Kidney (tissue), 22 donors: ENCODE measurements at places on chromosomes 11 and 22. TPM values are rescaled to one million over a fixed set of nuclear protein-coding genes. Genes with fewer than 3 reads are reported as not detected.
A peak's percentile ranks its signal among the peaks of the same experiment; 100 is the strongest.

The C11orf52 gene
- total RNA-seq: 27.8 TPM

DNA sequence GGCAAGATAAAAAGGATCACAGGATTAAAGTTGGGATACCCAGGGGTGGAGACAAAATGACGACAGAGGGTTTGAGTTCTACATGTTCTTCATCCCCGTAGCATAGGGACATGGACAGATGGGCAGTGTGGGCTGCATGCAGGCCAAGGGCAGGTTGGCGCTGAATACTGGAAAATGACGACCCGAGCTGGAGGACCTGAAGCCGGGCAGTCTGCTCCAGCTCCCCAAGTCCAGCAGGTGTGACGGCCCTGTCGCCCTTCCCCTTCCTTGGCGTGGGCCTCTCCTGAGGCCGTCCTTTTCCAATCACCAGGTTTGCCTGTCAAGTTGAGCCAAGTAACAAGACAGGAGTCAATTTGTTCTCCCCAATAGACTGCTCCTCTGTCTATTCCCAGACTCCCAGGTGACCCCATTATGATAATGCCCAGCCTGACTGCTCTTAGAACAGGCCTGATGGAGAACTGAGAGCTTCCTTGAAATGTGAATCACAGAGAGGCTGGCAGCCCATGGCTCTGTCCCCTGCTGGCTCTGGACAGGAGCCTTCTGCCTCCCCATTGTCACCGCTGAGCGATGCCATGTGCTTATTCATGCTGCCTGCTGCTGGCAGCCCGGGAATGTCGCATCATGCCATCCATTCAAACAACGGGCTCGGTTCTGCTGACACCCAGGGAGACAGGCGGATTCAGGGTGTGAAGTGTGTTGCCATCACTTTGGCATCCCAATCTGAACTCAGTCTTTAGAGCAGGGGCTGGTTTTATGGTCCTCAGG is 392.1 kb downstream of the NTM start:
- no peaks in the 10 kb centered on the region for H3K27me3 ChIP-seq
- DNase-seq: no peak
- H3K4me3 ChIP-seq: no peak overlapping the region

DNA sequence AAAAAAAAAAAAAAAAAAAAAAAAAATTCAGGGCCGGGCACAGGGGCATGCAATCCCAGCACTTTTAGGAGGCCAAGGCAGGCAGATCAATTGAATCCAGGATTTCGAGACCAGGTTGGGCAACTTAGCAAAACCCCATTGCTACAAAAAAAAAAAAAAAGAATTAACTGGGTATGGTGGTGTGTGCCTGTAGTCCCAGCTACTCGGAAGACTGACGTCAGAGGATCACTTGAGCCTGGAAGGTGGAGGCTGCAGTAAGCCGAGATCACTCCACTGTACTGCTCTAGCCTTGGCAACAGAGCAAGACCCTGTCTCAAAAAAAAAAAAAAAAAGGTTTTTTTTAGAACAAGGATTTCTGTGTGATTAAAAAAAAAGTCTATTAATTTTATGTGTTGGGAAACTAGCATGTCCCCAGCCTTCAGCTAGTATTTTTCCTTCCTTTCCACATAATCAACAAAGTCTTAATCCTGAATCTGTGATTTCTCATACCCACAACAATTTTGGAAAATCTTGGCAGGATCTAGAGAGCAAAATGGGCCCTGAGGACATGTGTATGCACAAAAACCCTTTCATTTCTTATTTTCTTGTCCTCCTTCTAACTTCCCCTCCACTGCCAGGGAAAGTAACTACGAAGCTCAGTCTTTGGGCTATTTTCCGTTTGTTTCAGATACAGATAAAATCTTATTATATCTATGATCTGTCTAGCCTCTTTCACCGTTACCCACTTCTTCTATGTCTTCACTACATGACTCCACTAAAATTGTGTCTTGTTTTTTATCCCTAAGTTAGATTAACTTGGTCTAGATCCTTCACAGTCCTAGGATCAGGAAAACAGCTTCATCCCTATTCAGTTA is 5.7 kb upstream of the AMBRA1 start:
- no peaks in the 10 kb centered on the region for H3K27me3 ChIP-seq
- DNase-seq: no peak
- H3K4me3 ChIP-seq: no peak overlapping the region

DNA sequence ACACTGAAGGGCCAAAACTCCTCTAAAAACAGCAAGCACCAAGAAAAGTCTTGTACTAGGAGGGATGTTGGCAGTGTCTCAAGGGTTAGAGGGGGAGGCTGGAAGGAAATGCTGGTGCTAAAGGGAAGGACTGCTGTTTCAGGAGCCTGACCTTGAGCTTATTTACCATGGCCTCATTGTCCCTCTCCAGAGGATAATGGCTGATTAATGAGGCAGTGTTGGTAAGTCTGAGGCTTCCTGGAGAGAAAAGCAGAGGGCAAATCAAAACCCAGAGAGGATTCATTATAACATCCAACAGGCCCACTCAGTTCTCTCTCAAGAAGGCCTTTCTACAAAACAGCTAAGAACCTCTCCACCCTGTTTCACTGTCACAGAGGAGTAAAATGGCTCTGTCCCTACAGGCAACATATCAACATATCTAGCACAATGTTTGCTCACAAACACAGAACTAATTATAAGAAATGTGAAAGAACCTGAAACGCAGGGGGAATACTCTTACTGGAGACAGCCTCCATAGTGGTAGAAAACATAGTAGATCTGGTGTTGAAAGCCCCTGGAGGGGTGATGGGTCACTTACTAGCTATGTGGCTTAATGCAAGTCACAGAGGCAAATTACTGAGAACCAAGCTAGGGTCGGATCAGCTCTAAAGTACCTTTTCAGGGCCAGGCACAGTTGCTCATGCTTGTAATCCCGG is 31.4 kb downstream of the NUMA1 start:
- no peaks in the 10 kb centered on the region for H3K36me3 ChIP-seq
- DNase-seq: peak; percentile 40
- H3K27me3 ChIP-seq: no peaks in the 10 kb centered on the region
- H3K4me1 ChIP-seq: peaks cover 7% of the 10 kb centered on the region
- no peak overlapping the region for H3K4me3 ChIP-seq

GRCh38 chr11:71096751-71097388 is 155.5 kb downstream of the SHANK2 start:
- H3K36me3 ChIP-seq: peaks cover 28% of the 10 kb centered on the region
- no peak overlapping the region for H3K4me3 ChIP-seq
- peak; percentile 36 for DNase-seq

The MS4A4E gene
- total RNA-seq: 9.4 TPM

The OR8A1 gene
- total RNA-seq: not detected

The PDHX gene
- 32.6 TPM for total RNA-seq

DNA sequence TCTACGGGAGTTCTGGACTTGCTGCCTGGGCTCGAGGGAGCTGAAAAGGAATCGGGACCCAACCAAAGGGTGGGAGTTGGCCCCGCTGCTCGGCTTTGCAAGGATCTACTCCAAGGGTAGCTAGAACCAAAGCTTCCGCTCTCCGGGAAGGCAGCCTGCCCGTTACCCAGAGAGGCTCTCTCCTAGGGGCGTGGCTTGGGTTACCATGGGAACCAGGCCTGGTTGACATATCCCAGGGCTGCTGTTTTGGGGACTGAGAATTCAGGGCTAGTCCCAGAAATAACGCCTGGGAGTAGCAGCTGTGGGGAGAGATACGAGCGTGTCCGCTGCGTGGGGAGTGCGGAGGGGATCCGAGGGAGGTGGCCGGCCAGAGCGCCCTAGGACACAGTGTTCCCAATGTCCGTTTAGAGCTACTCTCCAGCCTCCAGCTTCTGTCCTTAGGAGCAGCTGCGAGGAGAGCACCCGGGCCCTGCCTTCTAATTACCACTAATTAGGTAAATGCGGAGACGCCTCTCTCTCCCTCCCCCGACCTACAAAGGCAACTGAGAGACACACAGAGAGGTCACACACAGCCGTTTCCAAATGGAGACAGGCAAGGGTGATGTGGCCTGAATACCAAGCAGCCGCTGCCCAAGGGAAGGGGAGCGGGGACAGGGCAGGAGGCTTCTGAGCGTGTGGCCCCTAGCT is 141.6 kb upstream of the CADM1 start:
- DNase-seq: peak; percentile 55
- H3K36me3 ChIP-seq: no peaks in the 10 kb centered on the region
- H3K4me1 ChIP-seq: no peaks in the 10 kb centered on the region
- H3K4me3 ChIP-seq: no peak overlapping the region
- no peak overlapping the region for H3K27ac ChIP-seq

GRCh38 chr11:36326524-36327419 is 30.7 kb downstream of the PRR5L start:
- no peaks in the 10 kb centered on the region for H3K4me1 ChIP-seq
- no peaks in the 10 kb centered on the region for H3K27me3 ChIP-seq
- H3K27ac ChIP-seq: no peak overlapping the region
- no peak overlapping the region for H3K4me3 ChIP-seq
- no peak for DNase-seq
- H3K36me3 ChIP-seq: no peaks in the 10 kb centered on the region

The RIN1 gene
- 9.2 TPM for total RNA-seq

The MYOD1 gene
- total RNA-seq: not detected

The C11orf21 gene
- 4.9 TPM for total RNA-seq

DNA sequence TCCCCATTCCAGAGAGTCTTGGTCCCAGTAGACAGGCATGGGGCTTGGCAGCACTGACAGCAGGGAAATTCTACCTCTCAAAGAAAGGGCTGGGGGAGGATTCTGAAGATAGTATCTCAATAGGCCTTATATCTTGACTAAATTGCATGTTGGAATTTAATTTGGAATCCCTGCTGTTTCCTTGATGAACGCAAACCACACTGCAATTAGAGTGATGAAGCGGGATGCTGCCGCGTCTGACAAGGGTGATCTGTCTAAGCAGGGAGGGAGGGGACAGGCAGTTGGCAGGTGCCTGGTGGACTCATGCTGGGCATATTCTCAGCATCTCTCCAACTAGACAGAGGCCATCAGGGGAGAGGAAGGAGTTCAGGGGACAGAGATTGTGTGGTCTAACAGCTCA is 48.4 kb downstream of the COMMD9 start:
- no peaks in the 10 kb centered on the region for H3K4me1 ChIP-seq
- no peak overlapping the region for H3K27ac ChIP-seq
- H3K36me3 ChIP-seq: no peaks in the 10 kb centered on the region
- H3K4me3 ChIP-seq: no peak overlapping the region
- no peak for DNase-seq
- no peaks in the 10 kb centered on the region for H3K27me3 ChIP-seq

DNA sequence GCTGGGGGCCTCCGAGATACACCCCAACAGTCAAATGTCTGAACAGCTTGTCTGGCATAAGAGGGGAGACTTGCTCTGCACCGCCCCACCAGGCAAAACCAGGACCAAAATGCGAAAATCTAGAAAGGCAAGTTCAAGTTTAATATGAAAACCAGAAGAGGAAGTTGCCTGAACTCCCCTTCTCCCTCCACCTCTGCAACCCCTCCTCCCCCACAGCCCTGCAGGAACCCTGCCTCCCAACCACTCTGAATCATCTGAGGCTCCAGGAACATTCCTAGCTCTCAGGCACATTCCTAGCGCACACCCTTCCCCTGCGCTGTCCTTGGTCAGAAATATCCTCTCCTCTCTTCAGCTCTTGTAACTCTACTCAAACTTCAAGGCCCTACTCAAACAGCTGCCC is 36.7 kb downstream of the ISX start:
- H3K27me3 ChIP-seq: no peaks in the 10 kb centered on the region
- no peak overlapping the region for H3K4me3 ChIP-seq
- DNase-seq: no peak
- no peaks in the 10 kb centered on the region for H3K36me3 ChIP-seq
